DMS79 (cell line): ENCODE measurements at places on chromosomes 7 and 10.

- no peak for DNase-seq
These were observed 18.8 kb downstream of the SRPK2 start for GRCh38 chr7:105369944-105370343.

- DNase-seq, result no peak
These were observed 427.1 kb downstream of the GALNT17 start for GRCh38 chr7:71558806-71559613.

DNA sequence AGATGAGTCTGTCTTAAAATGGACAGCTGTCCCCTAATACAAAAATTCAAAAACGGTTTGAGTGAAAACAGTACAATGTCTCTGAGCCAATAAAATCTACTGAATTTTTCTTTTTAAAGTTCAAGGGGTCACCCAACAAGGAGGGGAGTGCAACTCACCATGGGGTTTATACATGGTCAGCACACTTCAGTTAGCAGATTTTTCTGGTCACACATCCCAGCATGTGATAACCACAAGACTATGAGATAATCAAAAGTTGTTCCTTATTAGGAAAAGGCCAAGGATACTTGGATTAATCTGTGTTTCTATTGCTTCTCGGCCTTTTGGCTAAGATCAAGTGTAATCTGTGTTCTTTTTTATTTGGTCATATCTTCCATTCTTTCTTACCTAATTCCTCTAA lies 31.6 kb downstream of the ABCB5 start:
- no peak for DNase-seq

- no peak for DNase-seq
These were observed 27.6 kb upstream of the PLPP4 start for GRCh38 chr10:120429395-120429794.

DNA sequence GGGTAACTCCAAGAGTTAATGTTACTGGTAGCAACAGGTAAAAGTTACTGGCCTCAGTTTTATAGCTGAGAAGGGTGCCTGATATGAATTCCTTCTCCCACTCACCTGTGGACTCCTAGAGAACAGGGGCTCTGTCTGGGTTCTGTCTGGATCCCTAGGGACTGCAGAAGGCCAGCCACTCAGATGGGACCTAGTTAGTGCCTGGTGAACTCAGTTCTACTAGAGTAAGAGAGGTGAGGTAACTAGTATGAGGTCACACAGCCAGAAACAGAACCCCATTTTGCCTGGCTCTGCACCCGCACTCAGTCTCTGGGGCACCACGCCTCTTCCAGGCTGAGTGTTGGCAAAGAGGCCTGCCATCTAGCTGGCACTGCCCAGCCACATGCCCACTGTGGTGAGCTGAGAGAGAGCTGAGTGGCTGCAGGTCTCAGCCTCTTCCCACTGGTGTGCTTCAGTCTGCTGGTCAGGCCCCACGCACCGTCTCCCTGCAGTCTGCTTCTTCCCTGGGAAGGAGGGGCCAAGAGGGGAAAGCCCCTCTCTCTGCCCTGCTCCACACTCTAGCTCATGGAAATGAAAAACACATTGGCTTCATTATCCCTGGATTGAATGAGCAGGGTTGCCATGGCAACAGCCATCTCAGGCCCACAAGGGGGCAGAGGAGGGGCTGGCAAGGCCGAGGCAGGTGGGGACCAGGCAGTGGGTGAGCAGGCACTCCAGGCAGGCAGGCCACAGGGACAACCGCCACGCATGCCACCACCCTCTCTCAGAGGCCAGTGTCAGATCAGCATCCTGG lies 110.6 kb downstream of the ZMIZ1 start:
- peak; percentile 15 for DNase-seq

DNA sequence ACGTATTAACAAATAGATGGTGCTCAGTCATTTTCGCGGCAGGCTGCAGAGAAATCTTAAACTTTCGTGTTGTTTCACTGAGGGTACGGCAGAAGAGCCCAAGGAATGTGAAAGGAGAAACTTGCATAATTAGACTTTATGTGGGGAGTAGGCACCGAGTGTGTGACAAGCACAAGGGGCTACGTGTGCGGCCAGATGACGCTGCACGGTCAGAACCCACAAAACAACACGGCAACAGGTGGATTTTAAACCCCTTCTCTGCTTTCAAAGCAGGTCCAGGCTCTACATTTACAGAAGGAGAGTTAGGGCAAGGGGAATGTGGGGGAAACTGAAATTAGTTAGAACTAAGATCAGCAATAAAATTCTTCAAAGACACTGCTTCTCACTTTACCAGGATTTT lies 392 bp upstream of the UCN3 start:
- DNase-seq, result no peak

DNA sequence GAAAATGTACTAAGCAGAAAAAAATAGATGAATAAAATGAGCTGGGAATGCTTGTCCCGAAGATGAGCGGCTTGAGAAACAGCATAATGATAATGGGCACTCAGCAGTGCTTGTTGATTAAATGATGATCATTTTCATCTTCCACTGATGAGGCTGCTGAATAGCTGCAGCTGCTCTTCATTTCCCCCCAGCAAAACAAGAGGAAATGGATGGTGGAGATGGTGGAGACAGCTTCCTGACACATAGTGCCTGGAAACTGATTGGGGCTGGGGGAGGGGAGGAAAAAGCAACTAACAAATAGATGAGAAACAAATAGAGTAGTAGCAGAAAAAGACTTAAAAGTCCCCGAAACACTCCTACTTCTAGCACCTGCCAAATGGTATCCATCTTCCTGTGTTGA lies 41.4 kb downstream of the MRC1 start:
- DNase-seq, result no peak

- DNase-seq, result no peak
These were observed 2.8 kb downstream of the TRIL start for GRCh38 chr7:28955356-28955717.

- DNase-seq, result no peak
These were observed 25.5 kb downstream of the HGF start for GRCh38 chr7:81744389-81744788.

GRCh38 chr7:123131556-123131955 lies 68.2 kb downstream of the SLC13A1 start:
- DNase-seq, result no peak

DNA sequence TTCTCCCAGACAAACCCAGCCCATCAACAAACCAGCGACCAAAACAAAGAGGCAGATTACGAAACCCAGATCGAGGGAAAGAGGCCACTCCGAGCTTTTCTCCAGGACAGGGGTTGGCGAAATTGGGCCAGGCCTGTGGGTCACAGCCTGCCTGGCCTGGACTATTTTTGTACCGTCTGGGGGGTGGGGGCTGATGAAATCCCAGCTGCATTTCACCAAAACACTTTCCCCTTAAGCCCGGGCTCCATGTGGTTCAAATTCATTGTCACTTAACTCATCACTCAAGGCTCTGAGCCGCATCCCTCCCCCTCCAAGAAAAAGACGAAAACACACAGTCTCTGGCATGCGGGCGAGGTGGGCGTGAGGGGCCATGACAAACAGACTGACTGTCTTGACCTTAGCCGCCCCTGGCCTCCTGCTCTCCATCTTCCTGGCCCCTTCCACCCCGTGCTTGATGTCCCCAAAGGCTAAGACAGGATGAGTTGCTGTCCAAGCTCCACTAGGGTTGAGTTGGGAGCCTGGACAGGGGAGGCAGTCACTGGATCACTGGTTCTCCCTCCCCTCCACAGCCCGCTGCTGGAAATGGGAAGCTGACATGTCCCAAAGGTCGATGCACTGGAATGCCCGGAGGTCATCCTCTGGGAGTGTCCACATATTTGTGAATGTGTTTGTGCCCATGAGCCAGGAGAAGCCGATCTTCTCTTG lies 19.2 kb downstream of the TMEM270 start:
- no peak for DNase-seq

- no peak for DNase-seq
These were observed 34.8 kb upstream of the MKI67 start for GRCh38 chr10:128161031-128161430.

- no peak for DNase-seq
These were observed 47.3 kb downstream of the NPVF start for GRCh38 chr7:25180946-25181345.

DNA sequence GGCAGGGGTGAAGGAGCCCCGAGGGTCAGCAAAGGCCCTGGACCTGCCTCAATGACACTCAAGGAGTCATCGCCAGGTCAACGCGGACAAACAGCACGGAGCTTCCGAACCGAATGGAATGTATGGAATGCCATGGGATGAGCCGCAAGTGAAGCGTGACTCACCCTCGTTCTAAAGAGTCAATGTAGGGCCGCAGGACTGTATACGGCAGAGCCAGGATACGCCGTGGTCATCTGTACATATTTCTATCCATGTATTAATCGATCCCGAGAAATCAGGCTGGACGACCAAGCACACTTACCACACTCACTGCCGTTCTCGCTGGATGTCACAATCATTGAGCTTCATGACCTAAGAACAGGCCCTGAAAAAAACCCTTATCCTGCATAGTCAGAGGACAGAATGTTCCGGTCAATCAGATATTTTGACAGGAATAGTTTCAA lies 4.3 kb downstream of the SNX8 start:
- no peak for DNase-seq

DNA sequence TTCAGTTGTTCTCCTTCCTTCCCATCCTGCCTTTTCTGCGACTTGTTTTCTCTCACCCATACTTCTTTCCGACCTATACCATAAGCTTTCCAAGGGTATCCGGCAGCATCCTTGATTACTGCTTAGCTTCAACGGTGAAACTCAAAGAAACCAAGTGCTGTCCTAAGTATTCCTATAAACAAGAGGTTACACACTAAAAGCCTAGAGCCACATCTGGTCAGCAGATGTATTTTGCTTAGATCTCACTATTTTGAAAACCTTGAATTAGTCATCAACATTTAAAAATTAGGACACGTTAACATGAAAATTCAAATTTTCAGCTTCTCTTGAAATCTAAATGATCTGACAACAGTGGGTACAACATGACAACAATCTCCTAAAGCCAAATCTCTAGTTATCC lies 20.0 kb downstream of the ARHGAP21 start:
- no peak for DNase-seq

DNA sequence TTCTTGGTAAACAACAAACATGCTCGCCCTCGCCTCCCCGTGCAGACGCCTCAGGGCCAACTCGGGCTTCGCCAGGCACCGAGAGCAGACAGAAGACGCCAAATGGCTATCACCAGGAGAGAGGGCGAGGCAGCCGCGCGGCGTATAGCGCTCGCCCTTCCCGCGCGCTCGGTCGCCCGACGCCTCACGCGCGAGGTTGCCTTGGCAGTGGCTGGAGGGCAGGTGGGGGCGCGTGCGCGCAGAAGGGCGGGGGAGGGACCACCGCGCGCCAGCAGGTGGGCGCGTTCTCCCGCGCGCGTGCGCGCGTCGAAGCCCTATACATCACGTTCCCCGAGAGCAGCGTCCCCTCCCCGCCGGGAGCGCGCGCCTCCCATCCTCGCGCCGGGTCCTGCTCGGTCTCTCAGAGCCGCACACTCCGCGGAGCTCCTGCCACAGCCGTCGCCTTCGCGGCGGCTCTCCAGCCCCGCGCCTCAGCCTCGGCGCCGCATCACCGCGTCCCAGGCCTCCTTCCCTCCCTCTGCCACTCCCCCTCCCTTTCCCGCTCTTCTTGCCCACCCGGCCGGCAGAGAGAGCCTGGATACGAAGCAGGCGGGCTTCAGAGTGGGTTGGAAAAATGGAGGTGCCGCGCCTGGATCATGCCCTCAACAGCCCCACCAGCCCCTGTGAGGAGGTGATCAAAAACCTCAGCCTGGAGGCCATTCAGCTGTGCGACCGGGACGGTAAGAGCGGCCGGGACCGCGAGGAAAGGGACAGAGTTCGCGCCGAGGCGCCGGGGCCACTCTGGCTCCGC lies at the start of gene PHYHIPL:
Gene PHYHIPL (plus strand): TSS at position 403 of the 790 bp plus-strand sequence. CDS start 211 bp downstream, at position 614.
- peak; percentile 36 for DNase-seq
